Skeletal muscle cell (primary cell): ENCODE measurements at places on chromosomes 5 and 9.
A peak's percentile ranks its signal among the peaks of the same experiment; 100 is the strongest.

DNA sequence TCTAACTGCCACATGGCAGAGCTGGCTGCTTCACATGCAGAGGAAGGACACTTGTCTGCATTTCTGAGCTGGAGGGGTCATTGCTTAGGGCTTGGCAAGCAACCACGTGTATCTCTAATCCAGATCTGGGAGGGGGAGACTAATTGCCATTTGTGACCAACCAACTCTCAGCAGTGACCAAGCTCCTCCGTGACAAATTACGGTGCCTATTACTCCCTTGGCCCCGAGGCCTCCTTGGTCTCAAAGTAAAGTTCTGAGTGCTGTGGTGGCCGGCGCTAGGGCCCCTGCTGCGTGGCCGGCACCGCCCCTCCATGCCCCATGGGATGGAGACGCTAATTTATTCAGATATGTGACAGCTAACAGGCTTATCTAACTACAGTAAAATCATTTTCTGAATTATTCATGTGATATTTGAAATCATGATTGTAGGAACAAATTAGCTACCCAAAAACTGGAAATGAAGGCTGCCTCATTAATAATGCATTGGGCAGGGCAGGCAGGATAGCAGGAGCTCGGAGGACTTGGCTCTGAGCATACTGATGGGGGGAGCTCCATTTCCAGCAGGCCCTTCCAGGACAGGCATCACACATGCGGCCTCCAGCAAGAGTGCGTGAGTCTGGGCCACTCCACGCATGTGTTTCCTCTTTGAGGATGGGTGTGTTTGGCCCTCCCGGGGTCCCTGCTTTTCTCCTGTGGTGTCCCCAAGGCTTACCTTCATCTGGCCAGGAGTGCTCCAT, 67.7 kb downstream of the C5orf15 start:
- no peak for DNase-seq

DNA sequence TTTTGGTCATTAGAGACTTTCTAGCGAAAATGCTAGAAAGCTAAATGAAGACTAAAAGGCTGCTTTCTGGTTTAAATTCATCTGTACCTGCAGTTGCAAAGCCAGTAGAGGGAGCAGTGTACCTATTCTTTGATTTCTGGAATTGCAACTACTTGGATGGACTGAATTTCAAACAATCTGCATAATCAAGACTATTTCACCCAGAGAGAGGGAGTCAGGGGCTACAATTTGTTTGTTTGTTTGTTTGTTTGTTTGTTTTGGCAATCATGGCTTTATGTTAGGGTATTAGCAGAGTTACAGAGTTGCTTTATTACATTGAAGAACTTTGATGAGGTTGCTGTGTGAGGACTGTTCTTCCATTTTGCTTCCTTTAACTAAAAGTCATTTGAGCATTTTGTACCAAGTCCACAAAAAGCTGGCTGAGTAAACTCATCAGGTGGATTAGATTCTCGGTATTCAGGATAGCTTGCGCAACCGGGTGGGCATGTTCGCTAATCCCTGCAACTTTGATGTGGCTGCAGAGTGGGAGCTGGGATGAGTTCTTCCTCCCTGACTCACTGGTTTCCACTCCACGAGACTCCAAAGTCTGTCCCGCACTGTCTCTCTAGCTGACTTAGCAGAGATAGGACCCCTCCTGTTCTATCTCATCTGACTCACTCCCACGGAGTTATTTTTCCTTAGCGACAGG, 80.0 kb upstream of the TUT7 start:
- peak; percentile 67 for DNase-seq

GRCh38 chr9:19381656-19382055, 1.6 kb upstream of the RPS6 start:
- DNase-seq = no peak

GRCh38 chr5:1718669-1719068, 81.0 kb downstream of the MRPL36 start:
- no peak for DNase-seq

DNA sequence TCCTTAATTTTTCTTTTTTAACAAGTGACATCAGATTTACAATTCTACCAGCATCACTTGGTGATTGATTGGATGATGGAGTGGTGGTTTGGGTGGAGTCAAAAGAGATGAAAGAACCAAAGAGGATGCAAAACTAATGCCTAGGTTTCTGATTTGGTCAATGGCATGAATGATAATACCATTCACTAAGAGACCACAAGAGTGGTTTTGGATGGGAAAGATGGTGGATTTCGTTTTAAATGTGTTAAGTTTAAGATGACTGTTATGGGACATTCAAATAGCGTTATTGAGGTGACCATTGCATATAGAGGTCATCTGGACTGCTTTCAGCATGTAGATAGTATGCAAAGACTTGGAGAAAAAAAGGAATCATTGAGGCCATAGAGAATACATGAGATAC, 3.6 kb downstream of the SMC5 start:
- no peak for DNase-seq
